ENCODE measurements at places on chromosomes 3 and 15.

DNA sequence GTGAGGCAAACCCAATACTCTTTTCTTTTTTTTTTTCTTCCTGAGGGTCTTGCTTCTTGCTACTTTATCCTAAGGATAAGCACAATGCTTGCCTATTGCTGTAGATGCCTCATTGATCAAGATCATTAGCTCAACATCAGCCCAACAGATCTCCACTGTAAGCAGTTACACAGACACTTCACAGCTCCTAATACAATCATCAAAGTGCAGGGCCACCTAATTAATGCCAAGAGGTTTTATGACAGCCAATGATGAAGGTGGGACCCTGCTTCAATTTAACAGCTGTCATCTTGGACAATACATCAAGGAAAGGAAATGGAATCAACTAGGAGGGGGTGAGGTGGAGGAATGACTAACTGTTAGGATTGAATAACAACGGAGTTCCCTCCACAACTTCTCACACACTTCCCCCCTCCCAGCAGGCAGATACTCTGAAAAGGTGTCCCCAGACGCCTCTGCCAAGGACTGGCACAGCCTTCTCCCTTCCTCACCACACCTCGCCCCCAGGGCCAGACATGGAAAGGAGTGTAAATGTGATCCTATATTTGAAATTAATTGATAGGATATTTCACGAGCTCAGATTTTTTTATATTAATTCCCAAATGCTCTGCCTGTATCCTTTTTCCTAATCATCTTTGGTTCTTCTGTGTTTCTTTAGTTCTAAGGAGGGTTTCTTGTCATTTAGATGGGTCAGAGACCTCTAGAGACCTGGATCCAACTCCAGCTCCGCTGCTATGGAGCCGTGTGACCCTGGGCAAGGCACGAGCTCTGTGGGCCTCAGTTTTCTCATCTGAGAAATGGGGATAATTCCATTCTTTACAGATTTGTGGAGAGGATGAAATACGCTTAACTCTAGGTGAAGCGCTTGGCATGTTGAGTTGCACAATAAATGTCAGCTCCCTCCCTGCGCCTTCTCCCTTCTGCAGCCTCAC, 1.2 kb downstream of the DCLK3 start:
- DNase-seq = no peak

- DNase-seq = no peak
Measured at GRCh38 chr15:34084086-34084485, 17.6 kb downstream of the EMC7 start.

- no peak for DNase-seq
Measured at GRCh38 chr3:71657831-71658530, 67.2 kb downstream of the EIF4E3 start.

- no peak for DNase-seq
Measured at GRCh38 chr3:171895900-171896299, 52.8 kb downstream of the TMEM212 start.

DNA sequence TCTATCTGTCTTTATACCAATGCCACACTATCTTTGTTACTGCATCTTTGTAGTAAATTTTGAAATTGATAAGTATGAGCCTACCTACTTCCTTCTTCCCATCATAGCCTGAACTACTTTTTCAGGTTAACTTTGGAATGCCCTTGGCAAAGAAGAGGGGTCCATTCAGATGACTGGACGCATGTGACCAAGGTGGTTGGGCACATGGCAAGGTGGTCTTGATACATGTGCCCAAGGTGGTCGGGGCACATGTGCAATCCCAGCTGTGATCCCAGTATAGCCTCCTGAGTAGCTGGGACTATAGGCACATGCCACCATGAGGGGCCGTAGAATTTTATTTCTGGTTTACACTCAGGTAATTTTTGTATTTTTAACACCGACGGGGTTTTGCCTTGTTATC, 330.2 kb downstream of the GABRB3 start:
- DNase-seq = no peak

DNA sequence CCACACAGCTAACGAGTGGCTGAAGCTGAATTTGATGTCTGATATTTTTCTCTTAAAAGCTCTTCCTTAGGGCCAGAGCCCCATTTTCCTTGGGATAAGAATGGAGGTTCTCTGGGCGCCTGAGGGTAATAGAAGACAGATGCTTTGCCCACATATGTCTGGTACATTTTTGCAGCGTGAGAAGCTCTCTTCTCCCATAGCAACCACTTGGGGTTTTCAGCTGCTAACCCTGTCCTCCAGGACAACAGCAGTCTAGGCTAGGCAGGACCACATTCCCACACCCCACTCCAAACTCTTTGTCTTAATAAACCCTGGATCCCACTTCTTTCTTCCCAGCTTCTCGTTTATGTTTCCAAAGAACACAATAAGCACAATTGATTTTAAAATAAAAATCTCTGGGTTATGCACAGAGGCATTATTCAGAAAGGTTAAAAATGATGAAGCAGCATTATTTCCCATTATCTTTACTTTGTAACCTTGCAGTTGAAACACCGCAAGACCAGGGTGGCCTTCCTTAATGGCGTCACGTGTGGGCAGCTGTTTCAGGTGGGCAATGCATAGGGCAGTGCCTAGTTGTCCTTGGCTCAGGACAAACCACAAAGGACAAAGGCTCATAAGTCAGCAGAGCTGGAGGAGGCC, 56.5 kb upstream of the NTRK3 start:
- DNase-seq = no peak

GRCh38 chr3:138846262-138846791, 11.6 kb upstream of the PIK3CB start:
- DNase-seq = no peak

DNA sequence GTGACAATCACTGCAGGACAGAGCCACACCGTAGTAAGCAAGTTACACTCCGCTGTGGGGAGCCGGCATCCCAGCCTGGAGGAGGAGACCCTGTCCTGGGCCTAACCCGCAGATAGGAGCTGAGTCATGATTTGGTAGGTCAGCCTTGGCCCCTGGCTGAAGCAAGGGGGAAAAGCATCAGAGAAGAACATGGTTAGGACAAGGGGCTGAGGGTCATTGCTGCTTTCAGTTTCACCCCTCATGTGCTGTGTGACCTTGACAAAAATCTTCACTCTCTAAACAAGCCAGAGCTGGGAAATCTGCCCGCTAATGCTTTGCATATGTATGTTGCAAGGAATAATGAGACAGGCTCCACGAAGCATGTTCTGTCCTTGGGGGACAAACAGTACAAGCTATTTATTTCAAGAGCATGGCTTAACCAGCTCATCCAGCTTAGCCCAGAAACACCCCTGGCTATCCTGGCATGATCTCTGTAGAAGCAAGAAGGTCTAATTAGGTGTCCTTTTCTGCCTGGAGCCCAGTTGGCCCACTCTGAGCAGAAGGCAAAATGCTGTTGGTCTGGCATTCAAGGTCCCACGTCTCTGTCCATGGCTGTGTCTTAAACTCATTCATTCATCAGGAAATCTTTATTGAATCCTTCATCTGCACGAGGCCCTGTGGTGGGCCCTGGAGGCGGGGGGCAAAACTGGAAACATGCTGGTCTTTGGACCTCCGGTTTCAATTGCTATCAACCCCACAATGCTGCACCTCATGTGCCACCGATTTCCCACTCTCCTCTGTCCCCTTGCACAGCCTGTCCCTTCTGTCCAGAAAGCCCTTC, 221.3 kb upstream of the LYSMD4 start:
- DNase-seq = no peak

- DNase-seq = no peak
Measured at GRCh38 chr15:48332642-48333034, 1.4 kb downstream of the DUT start.

- no peak for DNase-seq
Measured at GRCh38 chr3:155334914-155335723, 41.6 kb upstream of the STRIT1 start.

DNA sequence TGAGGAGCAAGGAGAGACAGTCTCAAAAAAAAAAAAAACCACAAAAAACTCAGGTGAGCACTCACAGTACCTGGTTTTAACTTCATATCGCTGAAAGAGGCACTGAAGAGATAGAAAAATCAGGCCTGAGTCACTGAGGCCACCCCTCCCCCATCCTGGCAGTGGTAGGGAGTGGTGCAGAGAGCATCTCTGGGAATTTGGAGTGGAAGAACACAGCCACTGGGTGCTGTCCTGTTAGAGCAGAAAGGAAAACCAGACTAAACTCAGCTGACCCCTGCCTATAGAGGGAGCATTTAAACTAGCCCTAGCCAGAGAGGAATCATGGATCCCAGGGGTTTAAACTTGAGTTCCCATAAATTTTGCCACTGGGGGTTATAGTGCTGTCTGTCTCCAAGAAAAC, 22.2 kb upstream of the DNAJC13 start:
- DNase-seq = no peak

- DNase-seq = no peak
Measured at GRCh38 chr3:171334465-171334811, 125.8 kb downstream of the TNIK start.

GRCh38 chr3:22117751-22118346, 366.8 kb upstream of the ZNF385D start:
- DNase-seq = no peak

DNA sequence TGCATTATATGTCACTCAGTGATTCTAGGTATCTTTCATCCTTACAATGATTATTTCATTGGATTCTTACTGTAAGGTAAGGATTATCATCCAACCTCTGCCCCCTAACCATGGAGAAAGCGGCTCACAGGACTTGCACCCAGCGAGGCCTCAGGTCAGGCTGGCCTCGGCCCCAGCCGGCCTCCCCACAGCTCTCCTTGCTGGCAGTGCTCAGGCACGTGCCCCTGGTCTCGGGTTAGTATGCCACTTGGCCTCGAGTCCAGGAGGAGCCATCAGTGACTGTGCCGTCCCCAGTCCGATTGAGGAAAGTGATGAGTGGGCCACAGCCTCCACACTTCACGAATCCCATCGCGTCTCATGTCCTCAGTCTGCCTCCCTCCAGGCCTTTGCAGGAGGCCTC, 35.7 kb upstream of the GABRG3 start:
- no peak for DNase-seq

DNA sequence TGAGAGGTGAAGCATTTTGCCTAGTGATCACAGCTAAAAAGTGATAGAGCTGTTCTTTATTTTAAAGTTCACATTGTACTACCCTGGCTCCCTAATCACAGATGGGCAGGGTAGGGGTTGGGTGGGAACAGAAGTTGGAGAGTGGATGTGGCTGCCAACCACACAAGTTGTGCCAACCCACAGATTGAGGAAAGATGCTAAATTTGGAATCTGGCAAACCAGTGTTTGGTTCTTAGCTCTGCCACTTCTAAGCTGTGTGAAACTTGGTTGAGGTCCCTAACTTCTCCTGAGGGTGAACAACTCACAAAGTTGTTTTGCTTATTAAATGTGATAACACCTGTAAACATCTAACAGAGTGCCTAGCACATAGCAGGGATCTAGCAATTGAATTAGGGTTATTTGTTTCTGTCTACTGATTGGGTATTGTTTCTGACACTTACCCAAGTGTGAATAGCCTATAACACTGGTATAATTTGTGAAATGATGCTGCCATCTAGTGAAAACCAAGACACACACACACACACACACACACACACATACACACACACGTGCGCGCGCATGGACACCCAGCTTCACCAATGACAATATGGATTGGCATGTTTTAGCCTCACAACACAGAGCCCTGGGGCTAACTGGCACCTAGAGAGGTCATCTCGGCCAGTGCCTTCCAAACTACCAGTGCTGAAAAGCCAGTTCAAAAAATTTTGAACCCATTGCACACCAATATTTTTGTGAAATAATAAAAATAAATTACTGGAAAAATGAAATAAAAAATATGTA, 25.3 kb downstream of the ADGRG7 start:
- no peak for DNase-seq

GRCh38 chr3:186511245-186511644, 32.9 kb downstream of the CRYGS start:
- DNase-seq = no peak

- DNase-seq = no peak
Measured at GRCh38 chr3:17931131-17931530, 188.7 kb upstream of the TBC1D5 start.

DNA sequence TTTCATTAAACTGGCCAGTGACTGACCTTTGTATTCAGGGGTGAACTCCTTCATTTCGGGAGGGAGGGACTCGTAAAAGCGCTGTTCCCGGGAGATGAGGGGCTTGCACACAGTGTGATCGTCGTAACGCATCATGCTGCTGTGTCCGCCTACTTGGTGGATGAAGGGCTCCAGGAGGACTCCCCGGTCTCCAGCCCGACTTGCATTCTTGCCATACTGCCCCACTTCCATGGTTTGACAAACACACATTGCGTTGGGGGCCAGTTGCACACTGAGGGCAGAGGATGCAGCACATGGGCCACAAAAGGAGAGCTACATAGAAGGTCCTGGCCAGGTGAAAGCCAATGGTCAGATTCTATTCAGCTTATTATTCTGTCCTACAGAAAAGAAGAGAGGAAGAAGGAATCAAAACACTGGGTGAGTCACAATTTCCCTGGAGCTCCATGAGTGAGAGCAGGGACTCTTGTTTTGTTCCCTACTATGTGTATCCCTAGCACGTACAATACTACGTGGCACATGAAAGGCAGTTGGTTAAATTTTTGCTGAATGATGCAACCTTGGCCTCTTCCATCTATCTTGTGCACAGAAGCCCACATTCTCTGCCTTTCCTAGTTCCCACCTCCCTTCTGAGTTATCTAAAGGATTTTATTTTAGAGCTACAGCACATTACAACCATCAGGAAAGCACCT, 24.2 kb upstream of the GMPPB start:
- no peak for DNase-seq

DNA sequence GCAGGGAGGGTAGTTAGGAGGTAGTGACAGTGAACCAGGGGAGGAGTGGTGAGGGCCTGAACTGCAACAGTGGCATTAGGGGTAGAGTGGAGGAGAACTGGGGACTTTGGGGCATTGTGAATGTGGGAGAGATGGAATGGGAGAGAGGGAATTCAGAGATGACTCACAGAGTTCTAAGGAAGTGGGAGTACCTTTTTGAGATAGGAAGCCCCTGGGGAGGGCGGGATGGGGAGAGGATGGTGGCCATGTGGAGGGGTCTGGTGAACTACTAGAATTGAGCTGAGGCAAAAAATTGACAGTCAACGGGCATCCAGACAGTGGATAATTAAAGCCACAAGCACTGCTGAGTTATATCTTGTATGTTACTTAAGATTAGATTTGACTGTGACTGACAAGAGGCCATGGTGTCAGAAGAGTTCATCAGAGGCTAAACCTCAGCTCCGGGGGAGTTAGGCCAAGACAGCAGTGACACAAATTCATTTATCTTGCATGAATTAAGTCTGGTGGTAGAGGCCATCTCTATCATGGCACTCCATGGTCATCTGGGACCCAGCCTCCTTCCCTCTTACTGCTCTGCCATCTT, 34.0 kb downstream of the PLEKHO2 start:
- no peak for DNase-seq

DNA sequence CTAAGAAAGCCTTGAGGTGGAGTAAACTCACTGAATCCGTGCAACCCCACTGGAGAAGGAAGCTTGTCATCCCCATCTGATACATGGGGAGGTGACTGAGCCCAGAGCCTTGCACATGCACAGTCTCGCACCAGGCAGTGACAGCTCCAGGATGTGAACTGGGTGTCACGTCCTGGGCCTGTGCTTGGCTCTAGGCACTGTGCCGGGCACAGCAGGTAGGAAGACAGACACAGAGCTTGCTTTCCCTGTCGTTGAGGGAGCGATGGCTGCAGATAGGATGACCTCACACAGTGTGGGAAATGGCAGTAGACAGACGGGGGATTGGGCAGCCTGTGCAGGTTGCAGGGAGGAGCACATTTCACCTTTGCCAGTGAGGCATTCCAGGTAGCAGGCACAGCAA, 12.2 kb upstream of the ATP2B2 start:
- no peak for DNase-seq

GRCh38 chr3:84683493-84683892, 275.3 kb upstream of the CADM2 start:
- DNase-seq = no peak
